Urinary bladder (tissue), 4 donors: ENCODE measurements at places on chromosomes 6 and 20. TPM values are rescaled to one million over a fixed set of nuclear protein-coding genes. Genes with fewer than 3 reads are reported as not detected.

The OOEP gene
- not detected for total RNA-seq

The PRDM13 gene
- not detected for total RNA-seq

The SAMD5 gene
- total RNA-seq = 45.9 TPM

The NKX2-2 gene
- not detected for total RNA-seq

The LPA gene
- 4.0 TPM for total RNA-seq

The FAM83D gene
- total RNA-seq = 11.4 TPM

The VGLL2 gene
- total RNA-seq = 0.11 TPM

The ARG1 gene
- 1.1 TPM for total RNA-seq

The OPRL1 gene
- 1.1 TPM for total RNA-seq

The L3MBTL1 gene
- total RNA-seq = 14.5 TPM

The FRMD1 gene
- 0.21 TPM for total RNA-seq

The ZSWIM1 gene
- total RNA-seq = 4.6 TPM

The LY6G6D gene
- total RNA-seq = 3.1 TPM

The LTB gene
- total RNA-seq = 2.1 TPM

The B3GAT2 gene
- total RNA-seq = 1.5 TPM

The NOX3 gene
- total RNA-seq = not detected

The MUC21 gene
- total RNA-seq = not detected

The VNN1 gene
- total RNA-seq = 0.63 TPM

The HLA-DQB1 gene
- 4.0 TPM for total RNA-seq
